Activated CD8-positive, alpha-beta T cell treated with anti-CD3 and anti-CD28 coated beads, Interleukin-2, amount 10 ng/mL, durations not matched to agents 7 days and 5 days (primary cell): ENCODE measurements at places on chromosomes 5 and 9. TPM values are rescaled to one million over a fixed set of nuclear protein-coding genes. Genes with fewer than 3 reads are reported as not detected.
A peak's percentile ranks its signal among the peaks of the same experiment; 100 is the strongest.

- no peak for DNase-seq
These were observed 10.4 kb upstream of the SPINK4 start for GRCh38 chr9:33229359-33230114.

GRCh38 chr9:135227641-135228251, 140.3 kb downstream of the OLFM1 start:
- no peak for DNase-seq

DNA sequence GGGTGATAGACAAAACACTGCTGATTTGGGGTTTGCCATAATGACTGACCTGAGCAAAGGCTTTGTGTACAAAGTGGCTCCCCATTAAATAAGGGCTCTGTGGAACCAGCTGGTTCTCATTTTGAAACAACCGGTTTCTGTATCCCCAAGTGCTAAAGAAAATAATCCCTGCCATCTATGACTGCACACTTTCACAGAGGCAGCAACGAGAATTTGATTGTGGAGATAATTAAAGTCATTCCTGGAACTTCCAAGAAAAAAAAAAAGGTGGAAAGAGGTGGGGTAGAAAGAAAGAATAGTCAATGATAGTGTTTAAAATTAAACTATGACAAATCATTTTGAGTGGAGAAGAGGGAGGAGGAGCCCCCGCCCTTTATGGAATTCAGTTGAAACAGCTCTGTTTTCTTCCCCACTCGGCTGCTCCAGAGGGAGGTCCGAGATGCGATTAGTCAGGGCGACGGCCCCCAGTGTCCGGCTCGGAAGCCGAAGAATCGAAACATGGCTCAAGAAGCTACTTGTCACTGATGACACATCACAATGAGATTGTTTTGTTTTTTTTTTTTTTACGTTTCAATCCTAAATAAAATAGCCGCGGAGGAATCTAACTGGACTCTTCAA, 38.4 kb downstream of the EBF1 start:
- DNase-seq, result no peak

GRCh38 chr9:80874276-80874675, 815.1 kb downstream of the TLE1 start:
- DNase-seq, result no peak

GRCh38 chr5:124262470-124262869, 484.0 kb downstream of the ZNF608 start:
- DNase-seq, result no peak

DNA sequence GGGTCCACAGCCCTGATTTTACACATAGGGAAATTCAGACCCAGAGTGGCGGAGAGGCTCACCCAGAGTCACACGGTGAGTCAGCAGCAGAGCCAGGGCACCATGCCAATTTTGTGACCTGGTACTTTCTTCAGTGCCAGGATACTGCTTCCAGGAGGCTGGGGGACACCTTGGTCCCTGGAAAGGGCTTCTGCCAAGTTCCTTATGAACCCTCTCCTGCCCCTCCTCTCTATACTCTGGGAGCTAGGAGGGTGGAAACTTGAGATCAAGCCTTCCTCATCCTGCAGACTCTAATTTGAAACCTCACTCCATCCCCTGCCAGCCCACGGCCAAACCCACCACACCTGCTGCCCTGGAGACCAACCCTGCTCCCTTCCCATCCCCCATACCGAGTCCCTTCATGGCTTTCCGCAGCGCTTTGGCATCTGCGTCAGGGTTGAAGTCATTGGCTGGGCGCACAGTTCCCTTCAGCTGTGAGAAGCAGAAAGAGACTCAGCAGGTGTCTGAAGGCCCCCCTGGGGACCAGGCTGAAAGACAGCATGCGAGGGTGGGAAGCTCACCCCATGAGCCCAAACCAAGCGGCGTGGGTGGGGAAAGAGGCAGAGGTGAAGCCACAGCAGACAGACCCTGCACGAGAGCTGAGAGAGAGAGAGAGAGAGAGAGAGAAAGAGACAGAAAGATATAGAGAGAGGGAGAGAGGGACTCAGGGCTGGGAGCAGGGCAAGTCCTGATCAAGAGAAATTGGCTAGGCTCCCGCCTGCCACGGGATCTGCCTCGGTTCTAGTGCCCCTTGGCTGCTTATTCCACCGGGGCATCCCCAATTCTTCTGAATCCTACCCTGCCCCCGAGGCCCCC, 33.5 kb downstream of the ANXA6 start:
- no peak for DNase-seq

DNA sequence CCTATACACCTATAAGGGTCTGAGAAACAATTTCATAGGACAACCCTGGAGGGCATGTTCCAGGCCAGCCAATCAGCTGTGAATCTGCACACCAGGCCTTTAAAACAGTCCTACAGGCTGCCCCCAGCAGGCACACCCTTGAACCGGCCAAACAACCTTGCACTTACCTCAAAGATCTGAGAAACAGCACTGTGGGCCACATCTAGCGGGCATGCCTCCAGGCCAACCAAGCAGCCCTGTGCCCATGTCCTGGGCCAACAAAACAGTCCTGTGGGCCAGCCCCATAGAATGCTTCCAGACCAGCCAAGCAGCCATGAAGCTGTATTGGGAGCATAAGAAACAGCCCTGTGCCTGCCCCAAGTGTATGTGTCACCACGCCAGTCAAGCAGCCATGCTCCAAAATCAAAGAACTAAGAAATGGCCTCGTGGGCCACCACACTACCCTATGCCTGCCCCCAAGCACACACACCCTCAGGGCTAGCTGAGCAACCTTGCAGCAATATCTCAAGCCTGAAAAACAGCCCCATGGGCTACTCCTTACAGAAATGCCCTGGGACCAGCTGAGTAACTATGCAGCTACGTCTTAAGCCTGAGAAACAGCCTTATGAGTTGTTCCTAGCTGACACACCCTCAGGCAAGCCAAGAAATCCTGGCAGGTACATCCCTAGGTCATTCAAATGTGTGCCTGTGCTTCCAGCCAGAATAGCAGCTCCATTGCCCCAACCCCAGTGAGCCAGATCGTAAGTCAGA, 2243.8 kb upstream of the C9orf72 start:
- DNase-seq, result no peak

GRCh38 chr5:170117736-170118135, 12.0 kb downstream of the FOXI1 start:
- no peak for DNase-seq

- DNase-seq, result no peak
These were observed 455.1 kb downstream of the ARHGEF28 start for GRCh38 chr5:74081126-74081525.

- DNase-seq, result no peak
These were observed 70.1 kb downstream of the EPB41L4B start for GRCh38 chr9:109250771-109251079.

GRCh38 chr5:133081703-133082102, 29.9 kb downstream of the HSPA4 start:
- DNase-seq, result no peak

- no peak for DNase-seq
These were observed 123.3 kb upstream of the ERCC6L2 start for GRCh38 chr9:95752129-95752731.

GRCh38 chr9:135989722-135990467, 28.7 kb upstream of the UBAC1 start:
- peak; percentile 30 for DNase-seq

GRCh38 chr9:35257986-35258659, 96.3 kb downstream of the UNC13B start:
- no peak for DNase-seq

TMC1 gene
- not detected for total RNA-seq

TAF11L5 gene
- total RNA-seq, result not detected

GDA gene
- total RNA-seq, result not detected

PFN3 gene
- not detected for total RNA-seq

SLCO4C1 gene
- total RNA-seq, result 0.76 TPM

C5orf52 gene
- total RNA-seq, result not detected

CER1 gene
- not detected for total RNA-seq

SHISAL2B gene
- not detected for total RNA-seq

PROP1 gene
- total RNA-seq, result not detected

UGCG gene
- total RNA-seq, result 24.6 TPM

OTP gene
- total RNA-seq, result not detected

ANXA1 gene
- 88.2 TPM for total RNA-seq
